ENCODE measurements at places on chromosomes 16 and 17. TPM values are rescaled to one million over a fixed set of nuclear protein-coding genes. Genes with fewer than 3 reads are reported as not detected.
A peak's percentile ranks its signal among the peaks of the same experiment; 100 is the strongest.

GRCh38 chr17:45277216-45277849 lies 15.4 kb upstream of the SPATA32 start:
- peak overlapping the region; percentile 21 for H3K4me3 ChIP-seq
- H3K27ac ChIP-seq: no peak overlapping the region
- DNase-seq: peak; percentile 91
- H3K36me3 ChIP-seq: no peaks in the 10 kb centered on the region
- peaks cover 3% of the 10 kb centered on the region for H3K27me3 ChIP-seq

DNA sequence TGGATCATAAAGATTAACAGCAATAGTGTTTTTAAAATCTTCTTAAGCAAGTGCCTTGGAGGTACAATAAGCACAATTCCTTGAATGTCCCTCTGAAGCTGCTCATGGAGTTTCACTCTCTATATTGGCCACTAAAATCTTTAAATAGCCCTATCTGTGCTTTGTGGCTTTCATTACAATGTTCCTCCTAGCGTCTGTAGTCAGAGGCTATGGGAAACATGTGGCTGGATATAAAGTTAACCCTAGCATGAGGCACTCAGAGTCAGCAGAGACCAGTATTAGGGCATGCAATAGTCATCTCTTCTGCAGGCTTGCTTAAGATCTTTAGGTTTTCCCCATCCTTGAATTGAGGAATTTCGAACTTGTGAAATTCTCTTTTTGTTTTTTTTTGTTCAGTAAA lies 668.2 kb downstream of the CDH11 start:
- no peaks in the 10 kb centered on the region for H3K36me3 ChIP-seq
- H3K4me3 ChIP-seq: no peak overlapping the region
- DNase-seq: no peak
- no peaks in the 10 kb centered on the region for H3K4me1 ChIP-seq

- H3K4me3 ChIP-seq: no peak overlapping the region
- no peak for DNase-seq
- peaks cover 16% of the 10 kb centered on the region for H3K27me3 ChIP-seq
- H3K27ac ChIP-seq: no peak overlapping the region
These were observed 53.5 kb downstream of the TIMM22 start for GRCh38 chr17:1050246-1050995.

Gene AURKB
- total RNA-seq: 17.3 TPM

DNA sequence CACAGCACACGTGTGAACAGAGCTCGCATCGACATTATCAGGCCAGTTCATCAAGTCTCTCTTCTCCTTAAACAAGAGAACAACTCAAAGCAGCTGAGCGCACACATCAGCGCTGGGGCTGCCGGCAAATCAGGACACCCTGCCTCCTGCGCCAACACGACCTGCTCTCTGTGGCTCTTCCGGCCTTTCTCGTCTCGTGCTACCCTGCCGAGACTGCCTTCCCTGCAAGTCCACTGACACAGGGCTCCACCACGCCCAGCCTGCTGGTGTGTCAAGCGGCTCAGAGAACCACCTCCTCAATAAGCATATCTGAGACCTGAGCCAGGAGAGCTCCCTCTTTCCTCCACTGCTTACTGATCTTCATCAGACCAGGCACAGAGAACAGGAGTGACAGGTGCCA lies 96.9 kb downstream of the ZNF778 start:
- H3K36me3 ChIP-seq: peaks cover 17% of the 10 kb centered on the region
- peak overlapping the region; percentile 95 for H3K27ac ChIP-seq
- H3K27me3 ChIP-seq: peaks cover 40% of the 10 kb centered on the region
- peaks cover 70% of the 10 kb centered on the region for H3K4me1 ChIP-seq
- peak overlapping the region; percentile 81 for H3K4me3 ChIP-seq
- no peak for DNase-seq

DNA sequence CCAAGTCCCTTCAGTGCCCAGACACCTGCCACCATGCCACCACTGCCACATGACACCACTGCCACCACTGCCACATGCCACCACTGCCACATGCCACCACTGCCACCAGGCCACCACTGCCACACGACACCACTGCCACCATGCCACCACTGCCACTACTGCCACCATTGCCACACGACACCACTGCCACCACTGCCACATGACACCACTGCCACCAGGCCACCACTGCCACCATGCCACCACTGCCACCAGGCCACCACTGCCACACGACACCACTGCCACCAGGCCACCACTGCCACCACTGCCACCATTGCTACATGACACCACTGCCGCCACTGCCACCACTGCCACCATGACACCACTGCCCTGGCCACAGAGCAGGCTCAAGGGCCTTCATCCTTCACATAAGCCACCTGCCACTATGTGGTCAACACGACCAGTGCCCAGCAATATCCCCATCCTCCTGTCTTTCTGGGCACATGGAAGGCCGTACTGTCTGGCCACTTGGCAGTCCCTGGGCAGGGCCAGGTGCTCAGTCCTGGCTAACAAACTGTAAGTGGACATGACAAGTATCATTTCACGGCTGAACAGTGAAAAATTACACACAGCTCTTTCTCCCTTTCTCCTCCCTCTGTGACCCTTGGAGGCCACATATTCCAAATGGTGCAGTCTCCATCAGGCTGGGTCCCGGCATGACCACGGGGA lies 33.1 kb downstream of the ABR start:
- DNase-seq: no peak
- no peaks in the 10 kb centered on the region for H3K36me3 ChIP-seq
- H3K27me3 ChIP-seq: peaks cover 5% of the 10 kb centered on the region
- H3K4me3 ChIP-seq: no peak overlapping the region
- peak overlapping the region; percentile 69 for H3K27ac ChIP-seq

Gene TM4SF5
- not detected for total RNA-seq

Gene ATAD5
- 6.4 TPM for total RNA-seq

Gene C16orf89
- total RNA-seq: not detected

DNA sequence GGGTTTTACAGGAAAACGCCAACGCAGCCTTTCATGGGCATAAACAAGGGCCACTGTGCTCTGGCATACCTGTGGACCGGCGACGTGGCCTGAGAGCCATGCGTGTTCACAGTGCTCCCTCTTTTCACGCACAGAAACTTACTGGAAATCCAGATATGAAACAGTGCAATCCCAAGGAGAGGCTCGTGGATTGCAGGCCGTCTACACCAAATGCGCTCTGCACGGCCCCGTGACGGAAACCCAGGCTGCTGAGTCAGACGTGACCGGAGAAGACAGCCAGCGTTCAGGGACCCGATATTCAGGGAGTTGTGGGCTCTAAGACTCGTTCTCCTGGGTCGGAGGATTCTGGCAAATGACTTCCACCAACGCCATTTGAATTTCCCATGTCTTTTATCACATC lies 129.2 kb downstream of the FOXL1 start:
- peaks cover under 1% of the 10 kb centered on the region for H3K27me3 ChIP-seq
- no peak for DNase-seq
- H3K27ac ChIP-seq: no peak overlapping the region
- peaks cover 15% of the 10 kb centered on the region for H3K36me3 ChIP-seq
- no peaks in the 10 kb centered on the region for H3K4me1 ChIP-seq

DNA sequence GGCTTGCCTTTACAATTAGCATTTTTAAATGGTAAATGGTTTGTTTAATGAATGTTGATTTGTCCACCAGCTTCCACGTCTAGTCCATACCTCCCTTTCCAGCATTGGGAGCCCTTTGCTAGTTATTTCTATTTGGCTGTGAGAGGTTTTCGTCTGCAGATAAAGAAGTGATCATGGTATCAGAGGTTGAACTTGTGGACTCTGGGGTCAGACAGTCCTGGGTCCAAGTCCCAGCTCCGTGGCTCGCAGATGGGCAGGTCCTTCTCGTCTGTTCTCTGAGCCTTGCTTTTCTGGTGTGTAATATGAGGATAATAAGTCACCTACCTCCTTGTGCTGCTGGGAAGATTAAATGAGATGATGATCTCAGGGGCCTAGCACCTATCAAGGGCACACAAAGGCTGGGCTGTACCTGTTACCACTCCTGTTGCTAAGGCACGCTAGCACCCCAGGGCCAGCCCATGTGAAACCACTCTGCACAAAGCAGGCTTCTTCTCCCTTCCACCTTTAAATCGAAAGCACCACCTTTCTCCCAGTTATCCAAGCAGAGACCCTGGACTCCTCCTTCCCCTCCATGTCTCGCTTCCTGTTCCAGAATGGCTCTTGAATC lies 103.9 kb downstream of the GNAO1 start:
- no peak for DNase-seq
- peaks cover 10% of the 10 kb centered on the region for H3K27me3 ChIP-seq
- no peaks in the 10 kb centered on the region for H3K36me3 ChIP-seq
- peak overlapping the region; percentile 36 for H3K4me3 ChIP-seq

Gene VTN
- total RNA-seq: 0.25 TPM

GRCh38 chr16:1158456-1159324 lies 5.8 kb downstream of the CACNA1H start:
- no peak overlapping the region for H3K4me3 ChIP-seq
- peaks cover 4% of the 10 kb centered on the region for H3K27me3 ChIP-seq
- DNase-seq: peak; percentile 68

Gene SLC6A2
- not detected for total RNA-seq

GRCh38 chr17:50297407-50297865 lies 23.2 kb downstream of the TMEM92 start:
- H3K4me3 ChIP-seq: no peak overlapping the region
- no peaks in the 10 kb centered on the region for H3K36me3 ChIP-seq
- no peaks in the 10 kb centered on the region for H3K27me3 ChIP-seq

Gene DUSP3
- 54.6 TPM for total RNA-seq

GRCh38 chr16:2804728-2805127 lies 6.5 kb downstream of the PRSS41 start:
- peaks cover 17% of the 10 kb centered on the region for H3K36me3 ChIP-seq
- no peak overlapping the region for H3K27ac ChIP-seq
- no peak overlapping the region for H3K4me3 ChIP-seq
- H3K27me3 ChIP-seq: peaks cover 3% of the 10 kb centered on the region
- DNase-seq: no peak
- no peaks in the 10 kb centered on the region for H3K4me1 ChIP-seq

GRCh38 chr16:15907863-15908478 lies 19.6 kb upstream of the CEP20 start:
- no peak overlapping the region for H3K4me3 ChIP-seq
- DNase-seq: no peak
- H3K27me3 ChIP-seq: peaks cover 2% of the 10 kb centered on the region
- H3K4me1 ChIP-seq: no peaks in the 10 kb centered on the region

GRCh38 chr17:21245639-21246084 lies 7.5 kb downstream of the NATD1 start:
- no peaks in the 10 kb centered on the region for H3K36me3 ChIP-seq
- H3K27me3 ChIP-seq: peaks cover 18% of the 10 kb centered on the region
- DNase-seq: no peak
- no peak overlapping the region for H3K4me3 ChIP-seq

DNA sequence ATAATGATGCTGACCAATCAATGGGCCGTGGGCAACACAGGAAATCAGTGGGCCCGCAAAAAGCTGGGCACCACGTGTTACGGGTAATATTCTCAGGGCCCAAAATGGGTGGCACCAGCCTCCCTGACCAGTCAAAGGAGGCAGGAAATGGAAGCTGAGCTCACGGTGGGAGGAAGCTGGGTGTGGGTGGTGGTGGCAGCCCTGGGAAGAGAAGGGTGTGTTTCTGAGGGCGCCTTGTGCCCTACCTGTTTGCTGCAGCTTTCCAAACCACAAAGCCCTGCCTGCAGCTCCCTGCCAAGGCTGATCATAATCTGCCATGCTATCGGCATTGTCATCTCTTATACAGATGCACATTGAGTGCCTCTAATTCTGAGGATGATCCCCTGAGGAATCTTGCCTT lies 457.9 kb downstream of the SLC39A11 start:
- peaks cover 4% of the 10 kb centered on the region for H3K4me1 ChIP-seq
- H3K27ac ChIP-seq: no peak overlapping the region
- DNase-seq: no peak
- peaks cover 2% of the 10 kb centered on the region for H3K27me3 ChIP-seq
- no peak overlapping the region for H3K4me3 ChIP-seq
- peaks cover 4% of the 10 kb centered on the region for H3K36me3 ChIP-seq

DNA sequence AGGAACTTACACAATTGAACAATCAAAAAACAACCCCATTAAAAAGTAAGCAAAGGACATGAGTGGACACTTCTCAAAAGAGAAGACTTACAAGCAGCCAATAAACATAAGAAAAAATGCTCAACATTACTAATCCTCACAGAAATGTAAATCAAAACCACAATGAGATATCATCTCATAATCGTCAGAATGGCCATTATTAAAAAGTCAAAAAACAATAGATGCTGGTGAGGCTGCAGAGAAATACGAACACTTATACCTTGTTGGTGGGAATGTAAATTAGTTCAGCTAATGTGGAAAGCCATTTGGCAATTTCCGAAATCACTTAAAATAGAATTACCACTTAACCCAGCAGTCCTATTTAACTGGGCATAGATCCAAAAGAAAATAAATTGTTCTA lies 301.9 kb upstream of the KCNJ16 start:
- H3K36me3 ChIP-seq: peaks cover 3% of the 10 kb centered on the region
- H3K27me3 ChIP-seq: no peaks in the 10 kb centered on the region
- no peak overlapping the region for H3K4me3 ChIP-seq
- no peak overlapping the region for H3K27ac ChIP-seq

GRCh38 chr17:41258406-41258805 lies 3.2 kb downstream of the KRTAP9-9 start:
- H3K4me1 ChIP-seq: peaks cover 6% of the 10 kb centered on the region
- no peaks in the 10 kb centered on the region for H3K36me3 ChIP-seq
- H3K4me3 ChIP-seq: no peak overlapping the region
- no peak for DNase-seq
- H3K27me3 ChIP-seq: peaks cover 5% of the 10 kb centered on the region

GRCh38 chr16:19175492-19176262 lies 7.6 kb downstream of the SYT17 start:
- no peak overlapping the region for H3K4me3 ChIP-seq
- peaks cover 4% of the 10 kb centered on the region for H3K27me3 ChIP-seq
- peaks cover 19% of the 10 kb centered on the region for H3K4me1 ChIP-seq
- H3K27ac ChIP-seq: no peak overlapping the region
- H3K36me3 ChIP-seq: no peaks in the 10 kb centered on the region

- peak; percentile 83 for DNase-seq
- H3K36me3 ChIP-seq: no peaks in the 10 kb centered on the region
- peaks cover 28% of the 10 kb centered on the region for H3K27me3 ChIP-seq
- H3K27ac ChIP-seq: no peak overlapping the region
- peaks cover 10% of the 10 kb centered on the region for H3K4me1 ChIP-seq
- H3K4me3 ChIP-seq: no peak overlapping the region
These were observed 7.4 kb downstream of the FOXF1 start for GRCh38 chr16:86517652-86518258.

- DNase-seq: no peak
- H3K27ac ChIP-seq: no peak overlapping the region
- H3K27me3 ChIP-seq: peaks cover 6% of the 10 kb centered on the region
- H3K4me3 ChIP-seq: no peak overlapping the region
- H3K36me3 ChIP-seq: peaks cover 16% of the 10 kb centered on the region
- peaks cover 4% of the 10 kb centered on the region for H3K4me1 ChIP-seq
These were observed 37.0 kb downstream of the MARF1 start for GRCh38 chr16:15605839-15606517.

- no peaks in the 10 kb centered on the region for H3K27me3 ChIP-seq
- H3K27ac ChIP-seq: no peak overlapping the region
- DNase-seq: no peak
- H3K4me3 ChIP-seq: no peak overlapping the region
These were observed 116.3 kb downstream of the USP22 start for GRCh38 chr17:20926532-20926931.

Gene AOC2
- 6.1 TPM for total RNA-seq

- no peaks in the 10 kb centered on the region for H3K27me3 ChIP-seq
- H3K27ac ChIP-seq: no peak overlapping the region
- H3K36me3 ChIP-seq: no peaks in the 10 kb centered on the region
- no peak for DNase-seq
- peaks cover 3% of the 10 kb centered on the region for H3K4me1 ChIP-seq
These were observed 6.2 kb downstream of the NT5M start for GRCh38 chr17:17309356-17309755.

Data from glutamatergic neuron (in vitro differentiated cells).